ENCODE measurements at places on chromosomes 4 and X.

- no peak for DNase-seq
These were observed 23.4 kb upstream of the PRPS2 start for GRCh38 chrX:12767856-12768255.

DNA sequence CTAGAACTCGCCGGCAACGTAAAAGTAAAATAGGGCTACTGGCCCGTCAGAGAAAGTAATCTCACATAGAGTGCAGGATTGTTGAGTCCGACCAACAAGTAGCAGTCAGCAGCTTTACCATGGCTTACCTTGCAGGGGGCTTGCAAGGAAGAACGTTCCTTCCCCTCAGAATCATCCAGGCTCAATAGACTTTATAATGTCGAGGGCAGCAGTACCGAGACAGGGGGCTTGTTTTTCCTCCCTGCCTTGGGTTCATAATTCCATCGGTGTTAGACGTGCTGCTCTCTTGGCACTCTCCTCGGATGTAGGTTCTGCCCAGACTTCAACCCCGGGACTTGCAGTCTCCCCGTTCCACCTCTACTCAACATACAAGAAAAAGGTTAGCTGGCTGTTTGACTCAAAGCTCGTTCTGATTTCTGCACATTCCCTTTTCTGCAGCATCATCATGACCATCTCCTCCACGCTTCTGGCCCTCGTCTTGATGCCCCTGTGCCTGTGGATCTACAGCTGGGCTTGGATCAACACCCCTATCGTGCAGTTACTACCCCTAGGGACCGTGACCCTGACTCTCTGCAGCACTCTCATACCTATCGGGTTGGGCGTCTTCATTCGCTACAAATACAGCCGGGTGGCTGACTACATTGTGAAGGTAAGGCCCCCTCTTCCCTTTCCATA, 1.5 kb downstream of the SLC10A4 start:
- DNase-seq: no peak

DNA sequence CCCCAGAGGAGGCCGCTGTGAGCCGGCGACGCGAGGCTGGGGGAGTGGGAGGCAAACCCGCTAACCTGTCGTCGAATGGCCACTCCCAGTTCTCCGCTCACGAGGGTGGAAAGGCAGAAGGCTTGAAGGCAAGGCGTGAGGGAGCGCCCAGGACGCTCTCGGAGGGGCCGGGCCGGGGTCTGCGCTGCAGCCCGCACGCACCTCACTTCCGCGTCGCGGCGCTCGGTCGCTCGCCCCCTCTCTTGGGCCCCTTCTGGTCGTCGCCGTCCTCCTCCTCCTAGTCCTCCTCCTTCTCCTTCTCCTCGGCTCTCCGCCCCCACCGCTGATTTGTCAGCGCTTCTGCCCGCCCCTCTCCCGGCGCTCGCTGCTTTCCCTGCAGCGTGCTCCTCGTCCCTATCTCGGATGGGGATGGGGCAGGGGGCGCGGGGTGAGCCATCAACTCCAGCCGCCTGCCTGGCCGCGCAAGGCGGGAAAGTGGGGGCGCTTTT, at the start of gene SNCA:
SNCA (minus strand) TSS at position 265 of the 488 bp plus-strand sequence. CDS start 1,494 bp downstream, outside the sequence.
- DNase-seq: peak; percentile 19

DNA sequence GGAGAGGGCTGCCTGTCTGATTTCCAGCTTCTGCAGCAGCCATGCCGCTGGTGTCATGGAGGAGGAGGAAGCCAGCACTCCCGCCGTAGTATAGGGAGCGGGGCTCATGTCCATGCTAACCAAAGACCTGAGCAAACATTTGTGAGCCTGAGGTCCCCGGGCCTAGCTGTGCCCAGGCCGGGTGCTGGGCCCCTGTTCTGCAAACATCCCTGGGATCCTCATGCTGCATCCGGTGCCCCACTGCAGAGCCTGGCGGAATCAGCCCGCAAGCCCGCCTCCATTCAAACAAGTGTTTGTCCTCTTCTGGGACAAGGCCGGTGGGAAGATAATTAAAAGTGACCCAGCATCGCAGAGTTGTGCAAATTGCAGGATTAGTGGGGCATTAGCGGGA, 106.3 kb downstream of the SORCS2 start:
- no peak for DNase-seq

DNA sequence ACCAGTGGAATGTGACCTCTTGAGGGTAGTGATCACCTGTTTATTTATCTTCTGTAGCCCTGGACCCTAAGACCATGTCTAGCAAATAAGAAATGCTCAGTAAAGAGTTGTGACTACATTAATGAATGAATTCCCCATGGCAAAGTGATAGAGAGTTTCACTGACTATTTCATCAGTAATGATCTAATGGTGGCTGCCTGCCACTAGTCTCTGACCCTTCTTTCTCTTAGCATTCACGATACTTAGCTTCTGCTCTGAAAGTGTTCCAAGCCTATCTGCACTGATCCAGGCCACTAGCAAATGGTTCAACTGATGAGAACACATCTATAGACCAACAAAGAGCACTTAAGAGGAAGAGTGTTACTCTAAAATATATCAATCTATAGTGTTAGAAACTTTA, 50.0 kb upstream of the RASGEF1B start:
- DNase-seq: no peak

GRCh38 chrX:50978920-50979682, 68.6 kb downstream of the BMP15 start:
- no peak for DNase-seq

GRCh38 chr4:54173281-54173912, 55.7 kb upstream of the PDGFRA start:
- no peak for DNase-seq

- DNase-seq: no peak
These were observed 115.6 kb upstream of the NKX1-1 start for GRCh38 chr4:1521821-1522361.

- DNase-seq: no peak
These were observed 11.9 kb downstream of the AR start for GRCh38 chrX:67555578-67556203.

DNA sequence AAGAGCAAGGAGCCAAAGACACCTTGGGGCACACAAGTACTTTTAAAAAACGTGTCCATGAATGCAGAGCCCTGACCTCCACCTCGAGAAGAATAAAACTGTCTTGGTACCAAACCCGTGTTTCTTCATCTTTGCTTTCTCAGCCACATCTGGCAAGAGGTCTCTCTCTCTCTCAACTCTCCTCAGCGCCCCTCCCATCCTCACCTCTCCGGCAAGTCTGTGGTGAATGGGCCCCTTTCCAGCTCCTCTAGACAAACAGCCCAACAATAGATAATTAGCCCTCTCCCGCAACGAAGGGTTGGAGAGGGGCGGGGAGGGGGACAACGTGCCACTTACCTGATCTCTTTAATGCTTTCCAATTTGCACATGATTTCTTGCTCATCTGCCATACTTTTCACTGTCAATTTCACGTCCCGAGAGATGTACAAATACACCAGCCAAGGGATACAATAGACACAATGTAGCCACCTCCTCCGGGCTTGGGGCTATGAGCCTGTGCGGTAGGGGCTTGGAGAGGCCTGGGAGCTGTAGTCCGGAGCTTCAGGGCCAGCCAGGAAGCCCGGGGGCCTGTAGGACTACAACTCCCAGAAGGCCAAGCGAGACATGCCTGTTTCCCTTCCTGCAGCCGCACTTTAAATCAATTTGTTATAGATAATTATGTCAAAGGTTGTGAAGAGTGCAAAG, at the start of gene ZC4H2:
ZC4H2 (minus strand) TSS at position 462 of the 684 bp plus-strand sequence; CDS start at position 389, 73 bp downstream.
- no peak for DNase-seq

DNA sequence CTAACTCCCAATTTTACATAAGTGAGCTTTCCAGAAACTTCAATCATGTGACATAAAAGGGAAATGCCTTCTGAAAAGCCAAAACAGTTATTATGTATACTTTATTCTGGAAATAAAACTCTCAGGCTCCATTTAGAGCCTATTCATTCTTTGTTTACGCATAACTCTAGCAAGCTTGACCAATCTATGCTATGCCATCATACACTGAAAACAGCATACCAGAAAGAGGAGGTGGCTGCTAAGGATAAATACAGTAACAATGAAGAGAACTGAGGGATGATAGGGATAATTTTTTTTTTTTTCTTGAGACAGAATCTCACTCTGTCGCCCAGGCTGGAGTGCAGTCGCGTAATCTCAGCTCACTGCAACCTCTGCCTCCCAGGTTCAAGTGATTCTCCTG, 24.4 kb downstream of the CDKL2 start:
- no peak for DNase-seq

- DNase-seq: no peak
These were observed 53.3 kb upstream of the PASD1 start for GRCh38 chrX:151510203-151510602.

DNA sequence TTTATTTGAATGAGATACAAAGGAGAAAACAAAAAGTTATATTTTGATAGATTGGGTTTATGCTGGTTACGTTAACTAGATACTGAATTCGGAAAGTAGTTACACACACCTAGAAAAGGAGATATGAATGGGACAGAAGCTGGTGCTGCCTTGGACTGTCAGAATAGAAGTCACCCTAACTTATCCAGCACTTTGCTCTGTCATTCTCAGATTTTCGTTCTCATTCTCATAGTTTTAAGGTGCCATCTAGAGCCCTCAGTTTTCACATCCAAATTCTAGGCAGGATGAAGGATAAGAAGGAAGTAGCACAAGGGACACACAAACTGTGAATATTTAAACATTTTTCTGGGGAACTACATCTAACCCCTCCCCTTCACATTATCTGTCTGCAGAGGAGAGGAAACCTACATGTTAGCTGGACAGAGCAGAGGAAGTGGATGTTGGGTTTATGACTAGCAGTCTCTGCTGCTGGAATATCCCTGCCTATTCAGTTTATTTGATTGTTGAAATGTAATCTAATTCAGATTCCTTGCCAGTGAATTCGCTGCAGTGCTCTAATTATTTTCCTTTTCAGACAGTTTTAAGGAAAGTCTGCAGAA, 521.9 kb downstream of the FAT4 start:
- no peak for DNase-seq

- DNase-seq: no peak
These were observed 3.1 kb upstream of the SLC9B2 start for GRCh38 chr4:103079621-103080020.

All from NCI-H2029 (cell line).